Caudate nucleus (tissue), 63 donors: ENCODE measurements at places on chromosomes 13 and 19.
A peak's percentile ranks its signal among the peaks of the same experiment; 100 is the strongest.

- DNase-seq, result no peak
Measured at GRCh38 chr13:104975272-104975671, 1560.2 kb downstream of the EFNB2 start.

DNA sequence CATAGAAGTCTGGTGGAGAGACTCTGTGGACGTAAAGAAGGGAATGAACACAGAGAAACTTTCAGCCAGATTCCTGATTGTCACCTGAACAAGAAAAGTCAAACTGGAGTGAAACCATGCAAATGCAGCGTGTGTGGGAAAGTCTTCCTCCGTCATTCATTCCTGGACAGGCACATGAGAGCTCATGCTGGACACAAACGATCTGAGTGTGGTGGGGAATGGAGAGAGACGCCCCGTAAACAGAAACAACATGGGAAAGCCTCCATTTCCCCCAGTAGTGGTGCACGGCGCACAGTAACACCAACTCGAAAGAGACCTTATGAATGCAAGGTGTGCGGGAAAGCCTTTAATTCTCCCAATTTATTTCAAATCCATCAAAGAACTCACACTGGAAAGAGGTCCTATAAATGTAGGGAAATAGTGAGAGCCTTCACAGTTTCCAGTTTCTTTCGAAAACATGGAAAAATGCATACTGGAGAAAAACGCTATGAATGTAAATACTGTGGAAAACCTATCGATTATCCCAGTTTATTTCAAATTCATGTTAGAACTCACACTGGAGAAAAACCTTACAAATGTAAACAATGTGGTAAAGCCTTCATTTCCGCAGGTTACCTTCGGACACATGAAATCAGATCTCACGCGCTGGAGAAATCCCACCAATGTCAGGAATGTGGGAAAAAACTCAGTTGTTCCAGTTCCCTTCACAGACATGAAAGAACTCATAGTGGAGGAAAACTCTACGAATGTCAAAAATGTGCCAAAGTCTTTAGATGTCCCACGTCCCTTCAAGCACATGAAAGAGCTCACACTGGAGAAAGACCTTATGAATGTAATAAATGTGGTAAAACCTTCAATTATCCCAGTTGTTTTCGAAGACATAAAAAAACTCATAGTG is 10.8 kb downstream of the ZNF101 start:
- DNase-seq, result no peak

DNA sequence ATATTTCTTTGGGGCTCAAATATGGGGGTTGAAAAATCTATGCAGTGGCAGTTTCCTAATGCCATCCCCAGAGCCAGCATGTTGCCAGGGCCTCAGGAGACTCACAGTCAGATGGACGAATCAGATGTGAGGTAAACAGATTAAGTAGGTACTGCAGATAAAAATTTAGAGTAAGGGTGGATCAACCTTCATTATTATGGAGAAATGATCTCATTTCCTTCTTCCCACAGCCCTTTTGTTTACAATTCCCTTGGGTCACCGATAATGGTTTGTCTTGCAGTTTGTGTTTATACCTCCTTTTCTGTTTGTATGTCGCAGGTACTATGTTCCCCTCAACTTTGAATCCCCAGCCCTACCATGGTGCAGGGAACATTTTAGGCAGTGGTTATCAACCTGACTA is 20.0 kb downstream of the DIAPH3 start:
- no peak for DNase-seq

DNA sequence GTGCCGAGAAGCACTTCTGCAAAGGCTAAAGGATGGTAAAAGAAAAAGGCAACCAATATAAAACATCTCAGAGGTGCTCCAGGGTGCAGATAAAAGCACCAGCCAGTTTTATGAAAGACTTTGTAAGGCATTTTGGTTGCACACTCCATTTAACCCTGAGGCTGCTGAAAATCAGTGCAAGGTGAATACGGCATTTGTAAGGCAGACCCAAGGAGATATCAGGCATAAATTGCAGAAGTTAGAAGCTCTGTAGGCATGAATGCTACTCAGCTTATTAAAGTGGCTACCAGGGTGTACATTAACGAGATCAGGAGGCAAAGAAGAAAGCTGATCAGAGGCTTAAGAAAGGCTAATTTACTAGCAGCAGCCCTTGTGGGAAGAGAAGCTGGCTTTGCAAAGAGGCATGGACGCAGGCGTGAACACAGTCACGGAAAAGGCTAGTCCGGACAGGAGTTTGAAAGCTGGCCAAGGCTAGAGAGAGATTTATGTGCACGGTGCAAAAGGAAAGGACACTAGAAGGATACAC is 99.6 kb downstream of the ZNF429 start:
- no peak for DNase-seq

DNA sequence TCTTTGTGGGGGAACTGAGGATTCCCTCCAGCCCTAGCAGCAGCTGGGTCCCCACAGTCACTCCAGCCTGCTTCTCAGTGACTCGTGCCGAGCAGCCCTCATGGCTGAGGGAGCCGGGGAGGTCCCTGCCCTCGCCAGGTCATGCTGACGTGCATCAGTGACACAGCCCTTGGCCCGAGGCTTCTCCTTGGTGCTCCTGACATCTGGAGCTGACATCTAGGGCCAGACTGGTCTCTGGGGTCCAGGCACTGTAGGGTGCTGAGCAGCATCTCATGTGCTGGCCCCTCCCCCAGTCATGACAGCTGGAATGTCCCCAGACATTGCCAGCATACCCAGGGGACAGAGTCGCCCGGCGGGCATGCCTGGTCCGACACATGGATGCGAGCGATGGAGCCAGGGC is 14.4 kb downstream of the COMP start:
- DNase-seq, result no peak

DNA sequence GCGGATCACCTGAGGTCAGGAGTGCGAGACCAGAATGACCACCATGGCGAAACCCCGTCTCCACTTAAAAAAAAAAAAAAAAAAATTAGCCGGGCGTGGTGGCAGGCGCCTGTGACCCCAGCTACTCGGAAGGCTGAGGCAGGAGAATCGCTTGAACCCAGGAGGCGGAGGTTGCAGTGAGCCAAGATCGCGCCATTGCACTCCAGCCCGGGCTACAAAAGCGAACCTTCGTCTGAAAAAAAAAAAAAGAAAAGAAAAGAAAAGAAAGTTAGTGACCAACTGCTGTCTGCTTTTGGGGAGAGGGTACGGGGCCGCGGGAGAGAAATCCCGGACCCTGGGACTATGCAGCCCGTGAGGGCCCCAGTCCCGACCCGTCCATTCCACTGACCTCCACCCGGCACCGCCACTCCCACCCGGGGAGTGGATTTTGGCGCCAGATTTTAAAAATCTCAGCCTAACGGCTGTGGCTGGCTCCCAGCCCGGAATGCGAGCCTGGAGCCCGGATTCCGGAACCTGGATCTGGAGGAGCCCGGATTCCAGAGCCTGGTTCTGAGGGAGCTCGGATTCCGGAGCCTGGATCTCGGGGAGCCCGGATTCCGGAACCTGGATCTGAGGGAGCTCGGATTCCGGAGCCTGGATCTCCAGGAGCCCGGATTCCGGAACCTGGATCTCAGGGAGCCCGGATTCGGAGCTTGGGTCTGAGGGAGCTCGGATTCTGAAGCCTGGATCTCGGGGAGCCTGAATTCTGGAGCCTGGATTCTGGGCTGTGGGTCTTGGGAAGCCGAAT is 6.1 kb upstream of the LMNB2 start:
- DNase-seq, result peak; percentile 90

GRCh38 chr19:11265785-11266236 is 3.5 kb upstream of the DOCK6 start:
- no peak for DNase-seq

DNA sequence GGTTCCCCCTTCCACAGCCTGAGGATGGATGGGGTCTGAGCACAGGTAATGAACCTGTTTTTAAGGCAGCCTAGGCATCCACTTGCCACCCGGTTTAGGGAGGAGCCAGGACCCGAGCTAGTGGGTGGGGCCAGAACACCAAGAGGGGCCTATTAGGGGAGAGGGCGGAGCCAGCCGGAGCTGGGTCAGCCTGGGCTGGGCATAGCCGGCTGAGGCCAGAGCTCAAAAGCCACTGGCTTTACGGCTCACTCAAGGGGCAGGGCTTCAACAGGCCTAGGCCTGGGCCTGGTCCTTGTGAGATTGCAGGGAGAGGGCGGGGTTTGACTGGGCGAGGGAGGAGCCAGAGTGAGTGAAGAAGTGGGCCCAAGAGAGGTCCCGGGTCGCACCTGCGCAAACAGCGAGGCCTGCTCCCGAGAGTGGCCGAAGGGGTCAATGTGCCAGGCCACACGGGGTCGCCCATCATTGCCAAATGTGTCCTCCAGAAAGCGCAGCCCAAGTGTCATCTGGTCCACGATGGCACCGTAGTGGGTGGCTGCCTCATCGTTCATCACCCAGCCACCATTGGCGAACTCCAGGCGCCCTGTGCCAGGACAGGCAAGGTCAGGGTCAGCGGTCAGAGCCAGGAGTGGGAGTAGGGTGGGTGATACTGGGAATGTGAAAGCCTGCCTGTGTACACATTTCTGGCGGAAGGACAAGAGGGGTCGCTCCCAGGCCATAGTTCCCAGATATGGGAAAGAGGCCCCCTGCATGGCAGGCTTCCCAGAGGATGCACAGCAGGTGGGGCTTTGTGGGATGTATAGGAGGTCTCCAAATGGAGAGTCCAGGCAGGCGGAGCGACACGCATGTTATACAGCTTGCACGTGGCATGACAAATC is 1.9 kb downstream of the MAN2B1 start:
- DNase-seq, result no peak

- DNase-seq, result no peak
Measured at GRCh38 chr19:50894478-50895356, 16.5 kb downstream of the KLK4 start.

- no peak for DNase-seq
Measured at GRCh38 chr19:7492558-7492957, 3.7 kb upstream of the PEX11G start.

DNA sequence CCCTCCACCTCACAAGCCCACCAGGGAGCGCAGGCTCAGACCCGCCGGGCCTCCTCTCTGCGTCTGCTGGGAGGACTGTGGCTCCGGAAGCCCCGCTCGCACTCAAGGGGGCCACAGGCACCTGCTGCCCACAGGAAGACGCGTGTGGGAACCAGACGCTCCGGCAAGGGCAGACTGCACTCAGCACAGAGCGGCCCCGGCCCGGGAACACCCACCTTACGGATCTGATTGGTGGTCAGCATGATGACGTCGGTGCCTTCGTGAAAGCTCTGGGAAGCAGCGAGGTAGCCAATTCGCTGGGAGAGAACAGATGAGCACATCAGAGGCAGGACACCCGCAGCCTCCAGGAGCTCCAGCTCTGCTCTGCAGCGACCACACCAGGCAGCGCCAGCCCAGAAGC is 14.6 kb downstream of the AP3D1 start:
- DNase-seq, result no peak

GRCh38 chr13:75135325-75135825 is 346.6 kb downstream of the TBC1D4 start:
- DNase-seq, result no peak

DNA sequence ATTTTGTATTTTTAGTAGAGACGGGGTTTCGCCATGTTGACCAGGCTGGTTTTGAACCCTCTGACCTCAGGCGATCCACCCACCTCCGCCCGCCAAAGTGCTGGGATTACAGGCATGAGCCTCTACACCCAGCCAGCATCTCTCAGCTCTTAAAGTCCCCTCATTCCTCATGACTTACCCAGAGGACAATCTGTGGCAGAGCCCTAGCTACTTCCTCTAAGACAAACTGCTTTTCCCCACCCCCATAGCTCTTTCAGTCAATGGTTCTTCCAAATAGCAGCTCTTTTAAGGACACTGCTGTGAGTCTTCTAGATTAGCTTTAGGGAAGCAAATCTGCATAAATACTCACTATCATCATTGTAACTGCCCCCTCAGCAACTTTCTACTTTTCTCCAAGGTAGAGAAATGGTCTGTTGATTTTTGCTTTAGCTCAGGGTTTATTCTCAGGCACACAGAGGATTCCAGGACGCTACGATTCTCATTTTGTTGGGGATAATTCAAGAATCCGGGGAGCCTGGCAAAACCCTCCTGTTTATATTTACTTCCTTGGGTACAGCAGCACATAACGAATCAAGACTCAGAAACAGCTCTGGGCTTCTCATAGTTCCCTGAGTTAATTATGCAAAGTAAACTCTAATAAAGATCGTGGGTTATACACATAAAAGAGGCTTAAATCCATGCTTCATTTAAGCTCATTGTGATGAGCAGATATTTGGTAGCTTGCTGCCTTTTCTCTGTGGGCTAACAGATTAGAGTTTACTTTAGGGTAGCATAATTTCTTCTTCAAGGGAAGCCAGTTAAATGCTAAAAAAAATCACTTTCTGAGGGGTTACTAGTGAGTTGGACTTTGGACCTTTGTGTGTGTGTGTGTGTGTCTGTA is 357.4 kb downstream of the TDRD3 start:
- no peak for DNase-seq

DNA sequence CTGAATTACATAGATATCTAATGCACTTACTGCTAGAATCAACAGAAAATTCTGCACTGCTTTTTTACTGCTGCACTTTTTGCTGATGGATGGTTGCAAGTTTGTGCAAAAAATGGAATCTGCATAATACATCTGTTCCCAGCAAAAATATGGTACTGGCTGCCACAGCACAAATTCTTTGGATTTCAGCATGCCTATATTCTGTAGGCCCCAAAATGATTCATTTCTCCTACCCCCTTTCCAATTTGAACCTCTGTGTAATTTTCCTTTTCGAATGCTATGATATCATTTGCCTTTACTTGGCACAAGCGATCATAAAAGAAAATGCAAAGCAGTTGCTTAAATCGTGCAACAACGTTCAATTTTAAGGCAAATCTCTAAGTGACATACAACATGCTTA is 524.2 kb upstream of the NBEA start:
- DNase-seq, result no peak

DNA sequence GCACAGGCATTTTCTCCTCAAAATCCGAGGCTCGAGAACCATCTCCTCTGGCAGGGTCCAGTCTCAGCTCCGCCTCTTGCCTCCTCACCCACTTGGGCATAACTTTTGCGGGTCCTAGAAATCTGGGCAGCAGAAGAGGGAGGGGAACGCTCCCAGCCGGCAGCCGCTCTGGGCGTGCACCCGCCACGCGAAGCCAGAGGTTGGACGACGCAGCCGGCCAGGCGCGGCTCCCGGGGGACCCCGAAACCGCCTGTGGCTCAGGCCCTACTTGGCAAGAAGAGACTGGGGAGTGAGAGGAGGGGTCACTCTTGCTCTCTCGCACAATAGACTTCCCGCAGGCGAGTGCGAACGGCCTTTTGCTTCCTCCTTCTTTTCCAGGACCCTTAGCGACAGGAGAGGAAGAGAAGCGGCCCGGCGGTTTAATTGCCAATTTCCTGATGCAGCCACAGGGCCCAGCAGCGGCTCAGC is 6.0 kb upstream of the SOX1 start:
- DNase-seq, result no peak
